Esophagus muscularis mucosa (tissue), 4 donors: ENCODE measurements at places on chromosomes 11 and 22.

DNA sequence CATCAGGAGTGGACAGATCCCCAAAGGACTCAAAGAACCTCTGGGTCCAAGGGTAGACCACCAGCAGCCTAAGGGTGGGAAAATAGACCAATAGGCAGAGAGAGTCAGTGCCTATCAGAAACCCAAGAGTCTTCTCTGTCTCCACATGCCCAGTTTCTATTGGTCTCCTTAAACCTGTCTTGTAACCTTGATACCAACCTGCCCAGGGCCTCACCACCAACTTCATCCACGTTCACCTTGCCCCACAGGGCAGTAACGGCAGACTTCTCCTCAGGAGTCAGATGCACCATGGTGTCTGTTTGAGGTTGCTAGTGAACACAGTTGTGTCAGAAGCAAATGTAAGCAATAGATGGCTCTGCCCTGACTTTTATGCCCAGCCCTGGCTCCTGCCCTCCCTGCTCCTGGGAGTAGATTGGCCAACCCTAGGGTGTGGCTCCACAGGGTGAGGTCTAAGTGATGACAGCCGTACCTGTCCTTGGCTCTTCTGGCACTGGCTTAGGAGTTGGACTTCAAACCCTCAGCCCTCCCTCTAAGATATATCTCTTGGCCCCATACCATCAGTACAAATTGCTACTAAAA, at the start of gene HBB:
HBB (minus strand) TSS at position 340 of the 579 bp plus-strand sequence; CDS start at position 290, 50 bp downstream.
- DNase-seq = no peak

DNA sequence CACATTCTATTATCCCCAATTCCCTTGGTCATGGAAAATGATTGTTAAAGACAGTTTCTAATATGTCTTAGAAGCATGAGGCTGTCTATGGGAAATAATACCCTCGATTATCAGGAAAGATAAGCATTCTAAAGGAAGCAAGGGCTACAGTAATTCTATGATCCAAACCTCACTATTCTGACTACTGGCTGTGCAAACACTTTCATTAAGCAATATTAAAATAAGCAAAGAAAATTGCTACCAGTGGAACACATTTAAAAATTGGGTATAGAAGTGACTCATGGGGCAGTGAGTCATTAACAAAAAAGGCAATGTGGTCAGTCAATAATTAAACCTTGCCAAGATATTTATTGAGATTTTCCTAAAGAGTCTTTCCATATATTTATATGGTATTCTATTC, 1415.2 kb upstream of the TENM4 start:
- DNase-seq = no peak

DNA sequence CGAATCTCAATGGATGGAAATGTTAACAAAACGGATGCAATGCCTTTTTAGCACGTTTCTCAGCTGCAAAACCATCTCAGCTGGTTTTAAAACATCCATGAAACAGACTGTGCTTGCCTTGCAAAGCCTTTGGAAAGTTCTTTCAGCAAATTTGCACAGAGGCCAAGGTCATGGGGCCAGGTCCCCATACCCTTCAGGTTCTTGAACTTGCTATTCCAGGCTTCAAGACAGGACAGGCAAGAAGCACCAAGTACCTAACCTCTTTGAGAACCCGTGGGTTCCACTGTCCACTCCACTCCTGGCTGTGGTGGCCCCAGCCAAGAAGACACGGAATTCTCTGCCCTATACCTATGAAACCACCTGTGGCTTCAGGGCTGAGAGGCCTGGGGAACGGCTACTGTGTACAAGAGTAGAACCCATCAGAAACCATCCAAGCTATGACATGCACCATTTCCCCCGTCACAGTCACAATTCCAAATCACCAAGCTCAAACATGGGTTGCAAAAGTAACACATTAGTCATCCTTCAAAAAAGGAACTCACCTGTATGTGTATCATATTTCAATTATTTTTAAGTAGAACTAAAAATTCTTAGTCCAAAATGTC, 17.0 kb downstream of the TNKS1BP1 start:
- no peak for DNase-seq

- DNase-seq = no peak
Observed at GRCh38 chr11:108606495-108607160, 13.1 kb upstream of the EXPH5 start.

DNA sequence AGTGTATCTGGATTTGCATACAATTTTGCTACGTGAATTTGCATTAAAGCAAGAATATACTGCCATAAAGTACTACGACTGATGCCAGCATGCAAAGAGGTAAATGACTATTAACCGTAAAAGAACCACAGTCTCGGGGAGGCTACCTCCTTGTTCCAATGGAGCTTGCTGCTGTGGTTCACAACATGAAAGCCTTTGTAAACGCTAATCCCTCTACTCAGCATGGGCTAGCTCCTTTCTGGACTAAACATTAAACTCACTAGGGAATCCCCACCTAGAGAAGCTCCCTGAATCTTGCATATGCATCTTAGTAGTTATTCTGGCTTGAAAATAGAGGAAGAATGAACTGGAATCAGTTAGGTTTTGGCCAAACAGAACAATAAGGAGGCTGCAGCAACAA, 60.5 kb upstream of the ARHGAP32 start:
- DNase-seq = no peak

DNA sequence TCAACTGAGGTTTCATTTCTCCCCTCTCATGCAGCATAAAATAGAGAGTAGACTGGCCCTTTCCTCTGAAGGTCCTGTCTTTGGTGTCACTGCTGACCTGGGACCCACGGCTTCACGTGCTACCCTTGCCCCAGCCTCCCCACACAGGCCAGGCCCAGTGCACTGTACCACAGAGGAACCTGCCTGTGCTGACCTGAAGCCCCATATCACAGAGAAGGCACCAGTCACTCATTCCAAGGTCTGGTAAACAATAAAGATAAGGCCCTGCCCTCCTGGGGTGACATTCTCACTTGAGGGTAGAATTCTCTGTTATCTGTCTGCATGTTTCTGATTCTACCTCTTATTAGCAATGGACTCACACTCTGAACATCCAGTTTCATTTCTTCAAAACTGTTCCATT, 51.3 kb downstream of the RPL27A start:
- DNase-seq = no peak

GRCh38 chr11:68224606-68225005, 11.5 kb upstream of the KMT5B start:
- DNase-seq = no peak

GRCh38 chr11:10607462-10608132, 39.1 kb upstream of the LYVE1 start:
- peak; percentile 90 for DNase-seq

DNA sequence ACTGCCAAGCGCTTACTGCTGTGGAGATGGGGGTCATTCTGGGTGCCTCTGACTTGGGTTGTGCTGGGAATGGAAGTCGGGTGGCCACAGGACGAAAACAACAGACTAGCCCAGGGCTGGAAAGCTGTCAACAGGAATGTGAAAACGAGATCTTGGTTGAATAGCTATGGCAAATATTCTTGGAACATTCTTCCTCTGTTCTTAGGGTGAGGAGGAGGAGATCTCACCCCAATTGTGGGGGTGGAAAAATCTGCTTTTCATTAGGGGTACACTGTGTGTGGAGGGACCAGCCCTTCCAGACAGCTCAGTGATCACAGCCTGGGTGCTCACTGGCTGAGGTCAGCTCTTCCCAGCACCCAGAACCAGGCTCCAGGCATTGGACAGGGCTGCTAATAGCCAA, 52.0 kb upstream of the PRSS23 start:
- no peak for DNase-seq

DNA sequence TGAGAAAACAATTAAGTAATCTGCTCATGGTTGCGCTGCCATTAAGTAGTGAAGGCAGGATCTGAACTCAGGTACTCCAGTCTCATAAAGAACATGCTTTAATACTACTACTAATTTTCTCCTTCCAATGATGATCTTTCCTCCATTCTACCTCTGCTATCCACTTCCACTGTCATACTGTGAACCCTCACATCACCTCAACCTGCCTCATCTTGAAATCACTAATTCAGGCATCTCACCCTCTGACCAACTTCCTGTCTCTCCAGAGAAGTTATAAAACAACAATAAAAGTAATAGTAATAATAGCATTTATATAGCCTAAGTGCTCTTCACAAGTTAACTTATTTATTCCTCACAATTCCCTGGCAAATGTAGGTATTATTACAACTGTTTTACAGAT, 57.1 kb upstream of the PSMA1 start:
- no peak for DNase-seq
